ENCODE measurements at places on chromosomes 7 and 10. TPM values are rescaled to one million over a fixed set of nuclear protein-coding genes. Genes with fewer than 3 reads are reported as not detected.

LMOD2 gene
- polyA plus RNA-seq: not detected

AGBL3 gene
- polyA plus RNA-seq: 13.6 TPM

NKX1-2 gene
- polyA plus RNA-seq: not detected

ANKRD7 gene
- polyA plus RNA-seq: 1.9 TPM

CAMK2B gene
- 0.68 TPM for polyA plus RNA-seq

MOGAT3 gene
- 0.07 TPM for polyA plus RNA-seq

PHTF2 gene
- polyA plus RNA-seq: 40.8 TPM

HSPA12A gene
- 12.8 TPM for polyA plus RNA-seq

ZNF438 gene
- polyA plus RNA-seq: 10.0 TPM

MET gene
- 25.1 TPM for polyA plus RNA-seq

CYCS gene
- 61.7 TPM for polyA plus RNA-seq
